Panc1 (cell line): ENCODE measurements at places on chromosomes 6 and 20. TPM values are rescaled to one million over a fixed set of nuclear protein-coding genes. Genes with fewer than 3 reads are reported as not detected.

Gene BHLHE23
- total RNA-seq: not detected

DNA sequence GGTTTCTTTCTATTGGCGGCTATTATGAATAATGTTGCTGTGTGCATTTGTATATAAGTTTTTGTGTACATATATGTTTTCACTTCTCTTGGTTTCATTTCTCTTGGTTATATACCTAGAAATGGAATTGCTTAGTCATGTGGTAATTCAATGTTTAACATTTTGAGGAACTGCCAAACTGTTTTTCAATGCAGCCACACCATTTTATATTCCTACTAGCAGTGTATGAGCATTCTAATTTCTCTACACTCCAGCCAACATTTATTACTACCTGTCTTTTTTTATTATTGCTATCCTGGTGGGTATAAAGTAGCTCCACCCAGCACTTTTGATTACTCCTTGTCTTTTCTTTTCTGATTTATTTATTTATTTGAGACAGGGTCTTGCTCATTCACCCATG lies 54.8 kb downstream of the PHACTR2 start:
- no peak for DNase-seq
- H3K4me1 ChIP-seq: peaks cover 23% of the 10 kb centered on the region
- no peak overlapping the region for H3K27ac ChIP-seq
- no peak overlapping the region for H3K4me3 ChIP-seq
- no peaks in the 10 kb centered on the region for H3K36me3 ChIP-seq

DNA sequence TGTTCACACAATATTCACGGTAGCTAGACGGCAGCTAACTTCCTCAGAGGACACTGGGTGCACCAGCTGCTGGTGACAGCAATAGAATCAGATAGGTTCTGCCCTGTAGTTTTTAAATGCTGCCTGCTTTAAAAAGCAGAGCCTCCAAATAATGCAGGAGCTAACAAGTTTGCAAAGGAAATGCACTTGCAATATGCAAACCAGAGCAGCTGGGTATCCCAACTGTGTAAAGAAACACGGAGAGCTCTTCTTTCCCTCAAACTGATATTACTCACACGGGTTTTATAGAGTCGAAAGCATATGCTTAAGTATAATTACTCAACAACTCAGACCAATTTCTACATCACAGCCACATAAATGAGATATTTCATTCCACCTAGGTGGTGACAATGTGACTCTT lies 432.7 kb downstream of the TFAP2A start:
- no peak for DNase-seq
- H3K27ac ChIP-seq: no peak overlapping the region
- H3K36me3 ChIP-seq: no peaks in the 10 kb centered on the region

Gene DLK2
- total RNA-seq: 19.1 TPM

DNA sequence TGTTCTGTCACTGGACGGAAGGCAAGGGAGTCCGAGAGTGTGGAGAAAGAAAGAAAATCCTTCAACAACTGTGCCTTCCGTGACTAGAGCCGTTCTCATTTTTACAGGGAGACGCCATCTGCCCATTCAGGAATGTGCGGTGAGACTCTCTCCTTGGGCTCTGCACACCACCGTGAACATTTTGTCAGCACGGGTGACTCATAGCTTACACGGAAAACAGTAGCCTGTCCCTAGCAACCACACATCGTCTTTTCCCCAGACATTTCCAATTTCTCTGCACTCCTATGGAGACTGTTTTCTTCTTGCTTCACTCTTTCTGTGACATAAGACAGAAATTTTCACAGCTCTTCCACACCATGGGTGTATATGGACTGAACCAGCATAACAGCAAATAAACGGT lies 55.1 kb downstream of the TBXT start:
- no peaks in the 10 kb centered on the region for H3K4me1 ChIP-seq
- no peak overlapping the region for H3K27ac ChIP-seq
- H3K36me3 ChIP-seq: no peaks in the 10 kb centered on the region
- no peak for DNase-seq
- H3K4me3 ChIP-seq: peak overlapping the region; percentile 19

Gene SYNE1
- total RNA-seq: 3.2 TPM

Gene GSTA1
- 0.28 TPM for total RNA-seq

Gene TNFRSF6B
- total RNA-seq: not detected

- DNase-seq: no peak
- H3K4me1 ChIP-seq: no peaks in the 10 kb centered on the region
- no peaks in the 10 kb centered on the region for H3K36me3 ChIP-seq
- H3K27ac ChIP-seq: no peak overlapping the region
- no peak overlapping the region for H3K4me3 ChIP-seq
Observed at GRCh38 chr6:163730246-163731210, 316.0 kb downstream of the QKI start.
